ENCODE measurements at places on chromosomes 6 and 20. TPM values are rescaled to one million over a fixed set of nuclear protein-coding genes. Genes with fewer than 3 reads are reported as not detected.

DNA sequence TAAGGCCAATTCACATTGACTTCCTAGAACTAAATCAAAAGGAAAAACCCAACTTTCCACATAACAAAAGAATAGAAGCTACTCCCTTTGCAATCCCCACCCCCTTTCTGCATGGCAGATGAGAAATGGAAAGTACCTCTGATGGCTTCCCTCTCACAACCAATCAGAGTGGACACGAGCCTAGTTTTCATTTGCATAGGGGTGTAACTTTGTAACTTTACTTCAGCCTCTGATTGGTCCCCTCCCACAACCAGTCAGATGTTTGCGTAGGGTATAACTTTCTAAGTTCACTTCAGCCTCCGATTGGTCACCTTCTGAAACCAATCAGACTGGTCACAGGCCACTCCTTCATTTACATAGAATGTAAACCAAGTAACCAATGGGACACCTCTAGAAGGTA is 328.5 kb downstream of the CDH26 start:
- DNase-seq = no peak
- no peak overlapping the region for H3K27ac ChIP-seq
- no peak overlapping the region for H3K4me3 ChIP-seq

DNA sequence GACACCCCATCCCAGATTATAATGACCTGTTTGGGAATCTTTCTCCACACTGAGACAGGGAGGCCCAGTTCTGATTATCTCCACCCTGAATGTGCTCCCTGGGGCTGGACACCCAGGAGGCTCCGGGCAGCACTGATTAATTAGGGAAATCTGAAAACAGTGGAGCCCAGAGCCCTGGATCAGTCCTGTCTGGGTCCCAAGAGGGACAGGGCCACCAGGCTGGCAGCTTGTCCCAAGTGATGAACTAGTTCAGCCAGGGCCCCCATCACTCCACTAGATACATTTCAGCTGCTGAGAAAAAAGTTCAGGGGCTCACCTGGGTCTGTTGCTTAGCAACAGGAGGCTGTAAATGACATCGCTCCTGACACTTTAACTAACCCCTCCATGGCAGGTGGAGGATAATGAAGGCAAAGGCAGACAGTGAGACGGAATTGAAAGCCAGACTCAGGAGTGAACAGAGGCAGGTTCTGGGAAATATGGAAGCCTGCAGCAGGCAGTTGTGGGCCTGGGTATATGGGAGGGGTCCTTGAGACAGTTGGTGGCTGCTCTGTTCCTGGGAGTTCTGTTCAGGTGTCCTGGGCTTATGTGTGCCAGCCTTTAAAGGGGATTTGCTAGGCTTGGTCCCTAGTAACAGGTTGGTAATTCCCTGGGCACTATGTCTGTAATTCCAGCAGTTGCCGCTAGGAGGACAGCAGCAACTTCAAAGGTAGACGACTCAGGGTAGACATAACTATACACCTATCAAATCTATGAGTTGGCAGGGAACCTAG is 78.3 kb upstream of the CTNNBL1 start:
- H3K27ac ChIP-seq = no peak overlapping the region
- H3K4me3 ChIP-seq = no peak overlapping the region
- no peaks in the 10 kb centered on the region for H3K4me1 ChIP-seq
- peak; percentile 83 for DNase-seq

DNA sequence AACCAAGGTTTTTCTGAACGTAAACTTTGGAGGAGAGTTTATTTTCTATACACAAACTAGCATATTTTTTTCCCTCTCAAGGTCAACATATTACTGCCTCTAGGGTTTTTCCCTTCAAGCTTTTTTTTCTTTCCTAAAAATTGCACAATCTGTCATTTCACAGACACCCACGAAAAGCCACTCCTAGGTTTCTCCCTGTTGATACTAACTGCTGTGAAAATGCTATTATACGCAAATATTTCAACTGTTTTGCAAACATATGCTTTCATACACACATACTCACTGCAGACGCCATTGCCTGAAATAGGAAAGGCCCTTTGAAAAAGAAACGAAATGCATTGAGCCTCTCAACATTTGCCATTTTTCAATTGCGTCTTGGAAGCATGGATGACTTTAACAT is 333.0 kb downstream of the CD83 start:
- DNase-seq = no peak
- H3K4me3 ChIP-seq = no peak overlapping the region
- H3K27me3 ChIP-seq = no peaks in the 10 kb centered on the region
- no peak overlapping the region for H3K27ac ChIP-seq
- H3K36me3 ChIP-seq = no peaks in the 10 kb centered on the region

GRCh38 chr6:136123468-136123867 is 126.6 kb downstream of the MTFR2 start:
- H3K36me3 ChIP-seq = no peaks in the 10 kb centered on the region
- H3K4me1 ChIP-seq = peaks cover 10% of the 10 kb centered on the region
- H3K4me3 ChIP-seq = no peak overlapping the region
- peak; percentile 60 for DNase-seq
- H3K27me3 ChIP-seq = no peaks in the 10 kb centered on the region

- DNase-seq = no peak
- H3K36me3 ChIP-seq = no peaks in the 10 kb centered on the region
- H3K27ac ChIP-seq = no peak overlapping the region
Observed at GRCh38 chr6:42281570-42281969, 63.9 kb upstream of the MRPS10 start.

DNA sequence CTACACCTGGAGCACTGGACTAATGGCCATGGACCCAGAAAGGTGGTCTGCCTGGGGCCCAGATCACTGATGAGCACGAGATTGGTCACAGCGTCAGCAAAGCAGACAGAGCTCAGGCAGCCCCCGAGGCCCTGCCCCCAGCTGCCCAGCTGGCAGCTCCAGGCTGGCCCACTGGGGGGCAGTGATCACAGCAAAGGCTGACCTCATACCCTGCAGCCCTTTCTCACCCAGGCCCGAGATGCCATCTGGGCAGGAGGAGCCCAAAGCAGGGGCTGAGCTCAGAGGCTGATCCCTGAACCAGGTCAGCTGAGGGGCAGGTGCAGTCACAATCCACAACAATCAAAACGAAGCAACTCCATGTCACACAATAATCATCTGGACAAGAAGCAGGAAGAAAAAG is 4.1 kb downstream of the MAP1LC3A start:
- H3K4me1 ChIP-seq = peaks cover 4% of the 10 kb centered on the region
- no peaks in the 10 kb centered on the region for H3K36me3 ChIP-seq
- peak; percentile 21 for DNase-seq
- H3K27me3 ChIP-seq = no peaks in the 10 kb centered on the region
- no peak overlapping the region for H3K27ac ChIP-seq

- H3K27ac ChIP-seq = peak overlapping the region; percentile 87
- H3K27me3 ChIP-seq = no peaks in the 10 kb centered on the region
- H3K4me1 ChIP-seq = peaks cover 24% of the 10 kb centered on the region
- no peaks in the 10 kb centered on the region for H3K36me3 ChIP-seq
Observed at GRCh38 chr6:127938701-127939100, 37.8 kb upstream of the THEMIS start.

DNA sequence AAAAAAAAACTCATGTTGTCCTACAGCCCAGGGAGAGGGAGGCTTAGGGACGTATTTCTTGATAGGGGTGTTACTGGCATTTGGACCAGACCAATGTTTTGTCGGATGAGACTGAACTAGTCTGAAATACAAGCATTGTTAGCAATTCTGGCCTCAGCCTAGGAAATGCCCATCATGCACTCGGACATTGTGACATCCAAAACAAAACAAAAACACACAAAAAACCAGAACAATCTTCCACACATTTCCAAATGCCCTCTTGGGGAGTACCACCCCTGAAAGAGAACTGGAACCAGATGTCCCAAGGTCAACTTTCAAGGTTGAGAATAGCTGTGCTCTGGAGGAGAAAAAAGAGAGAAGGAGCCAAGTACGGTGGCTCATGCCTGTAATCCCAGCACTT is 299.1 kb upstream of the JARID2 start:
- H3K27ac ChIP-seq = no peak overlapping the region
- no peak overlapping the region for H3K4me3 ChIP-seq
- H3K4me1 ChIP-seq = no peaks in the 10 kb centered on the region
- no peak for DNase-seq
- no peaks in the 10 kb centered on the region for H3K36me3 ChIP-seq
- H3K27me3 ChIP-seq = no peaks in the 10 kb centered on the region

DNA sequence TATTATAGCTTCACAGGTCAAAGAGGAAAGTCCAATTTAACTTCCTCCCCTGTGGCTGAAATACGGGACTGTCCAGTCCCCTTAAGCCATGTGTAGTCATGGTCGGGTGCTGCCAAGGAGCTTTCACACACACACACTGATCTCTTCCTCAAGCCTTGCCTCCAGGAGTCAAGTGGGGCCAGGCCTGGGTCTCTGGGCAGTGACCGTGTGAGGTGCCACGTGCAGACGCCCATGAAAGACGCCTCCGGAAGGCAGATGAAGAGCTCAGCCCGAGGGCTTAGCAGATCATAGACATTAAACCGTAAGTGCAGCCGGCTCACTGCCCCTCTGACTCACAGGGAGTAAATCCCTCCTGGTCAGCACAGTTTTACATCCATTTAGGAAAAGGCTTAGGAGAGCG is 4.2 kb downstream of the GABRR2 start:
- H3K27ac ChIP-seq = no peak overlapping the region
- H3K36me3 ChIP-seq = no peaks in the 10 kb centered on the region
- H3K4me1 ChIP-seq = peaks cover 28% of the 10 kb centered on the region
- no peak overlapping the region for H3K4me3 ChIP-seq
- peak; percentile 59 for DNase-seq
- H3K27me3 ChIP-seq = no peaks in the 10 kb centered on the region

- H3K4me3 ChIP-seq = no peak overlapping the region
- no peak overlapping the region for H3K27ac ChIP-seq
- no peak for DNase-seq
- H3K27me3 ChIP-seq = peaks cover 11% of the 10 kb centered on the region
- peaks cover 9% of the 10 kb centered on the region for H3K4me1 ChIP-seq
- no peaks in the 10 kb centered on the region for H3K36me3 ChIP-seq
Observed at GRCh38 chr6:46048646-46049297, 33.1 kb upstream of the CLIC5 start.

- H3K4me3 ChIP-seq = peak overlapping the region; percentile 15
- H3K27me3 ChIP-seq = no peaks in the 10 kb centered on the region
- DNase-seq = peak; percentile 58
- H3K27ac ChIP-seq = peak overlapping the region; percentile 40
Observed at GRCh38 chr6:36542041-36542440, 5.2 kb downstream of the STK38 start.

- H3K4me1 ChIP-seq = no peaks in the 10 kb centered on the region
- no peak for DNase-seq
- no peaks in the 10 kb centered on the region for H3K27me3 ChIP-seq
Observed at GRCh38 chr6:91483415-91484105, 896.7 kb upstream of the MAP3K7 start.

DNA sequence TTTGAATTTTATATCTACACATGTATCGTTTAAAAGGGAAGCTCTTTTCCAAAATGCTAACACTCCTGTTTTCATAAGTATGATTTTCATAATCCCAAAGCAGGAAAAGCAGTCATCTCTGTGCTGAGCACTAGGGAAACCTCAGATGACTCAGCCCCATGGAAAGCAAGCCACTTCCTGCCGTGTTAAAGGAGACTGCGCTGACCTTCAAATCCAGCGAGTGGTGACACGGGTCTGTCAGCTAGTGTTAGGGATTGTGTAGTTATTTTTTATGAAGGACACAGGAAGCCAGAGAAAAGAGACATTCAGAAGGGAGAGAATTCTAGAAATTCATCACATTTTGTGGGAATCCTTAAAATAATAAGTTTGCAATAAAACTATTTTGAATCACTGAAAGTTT is 57.0 kb upstream of the CD93 start:
- peaks cover 64% of the 10 kb centered on the region for H3K4me1 ChIP-seq
- no peaks in the 10 kb centered on the region for H3K27me3 ChIP-seq
- H3K36me3 ChIP-seq = no peaks in the 10 kb centered on the region
- no peak overlapping the region for H3K4me3 ChIP-seq
- DNase-seq = peak; percentile 88

DNA sequence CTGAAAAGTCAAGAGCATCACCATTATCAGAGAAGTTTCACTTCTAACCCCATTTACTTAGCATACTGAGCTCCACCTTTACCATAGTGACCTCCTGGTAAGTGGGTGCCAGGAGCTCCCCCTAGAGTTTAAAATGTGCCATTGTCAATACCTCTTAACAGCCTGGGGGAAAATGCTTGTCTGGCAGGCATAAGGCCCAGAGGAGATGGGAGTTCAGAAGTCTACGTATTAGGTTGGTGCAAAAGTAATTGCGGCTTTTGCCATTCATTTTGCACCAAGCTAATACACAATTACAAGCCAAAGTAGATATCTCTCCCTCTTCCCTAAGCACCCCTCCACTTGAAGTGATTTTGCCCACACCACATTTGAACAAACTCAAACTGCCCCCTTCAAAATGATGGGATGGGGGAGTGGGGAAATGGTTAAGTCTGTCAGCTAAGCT is 919.0 kb downstream of the KIF16B start:
- H3K27ac ChIP-seq = no peak overlapping the region
- no peaks in the 10 kb centered on the region for H3K27me3 ChIP-seq
- no peak overlapping the region for H3K4me3 ChIP-seq
- peak; percentile 87 for DNase-seq

DNA sequence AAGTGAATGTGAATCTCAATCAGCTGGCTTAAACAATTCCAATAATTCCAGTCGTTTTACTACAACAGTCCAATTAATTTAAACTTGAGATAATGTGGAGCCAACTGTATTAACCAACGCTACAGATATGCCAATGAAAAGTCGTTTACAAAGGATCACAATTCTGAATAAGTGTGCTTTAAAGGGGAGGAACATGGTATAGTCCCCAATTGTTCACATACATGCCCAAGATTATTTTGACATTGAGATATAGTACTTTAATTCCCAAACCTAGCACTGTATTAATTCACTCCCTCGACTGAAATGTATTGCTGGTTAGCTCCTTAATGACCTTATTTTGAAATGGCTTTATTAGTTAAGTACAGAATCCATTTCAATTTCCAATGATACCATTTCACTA is 2.5 kb downstream of the AKIRIN2 start:
- H3K27ac ChIP-seq = no peak overlapping the region
- DNase-seq = no peak
- H3K4me3 ChIP-seq = peak overlapping the region; percentile 98

The NR2E1 gene
- not detected for total RNA-seq

The ASIP gene
- total RNA-seq = not detected

The TOX2 gene
- 0.98 TPM for total RNA-seq

The SLC16A10 gene
- total RNA-seq = 2.9 TPM

The HLA-DOB gene
- total RNA-seq = 0.29 TPM

The SAMD10 gene
- total RNA-seq = 13.4 TPM

The RSPO4 gene
- not detected for total RNA-seq

The PRPH2 gene
- total RNA-seq = not detected

The MICB gene
- 25.6 TPM for total RNA-seq

The PRRT1 gene
- total RNA-seq = not detected

The MBOAT1 gene
- 10.3 TPM for total RNA-seq

The FAM50B gene
- total RNA-seq = 8.3 TPM

Data from PC-3 (cell line).